ENCODE measurements at places on chromosomes 12 and 14.

DNA sequence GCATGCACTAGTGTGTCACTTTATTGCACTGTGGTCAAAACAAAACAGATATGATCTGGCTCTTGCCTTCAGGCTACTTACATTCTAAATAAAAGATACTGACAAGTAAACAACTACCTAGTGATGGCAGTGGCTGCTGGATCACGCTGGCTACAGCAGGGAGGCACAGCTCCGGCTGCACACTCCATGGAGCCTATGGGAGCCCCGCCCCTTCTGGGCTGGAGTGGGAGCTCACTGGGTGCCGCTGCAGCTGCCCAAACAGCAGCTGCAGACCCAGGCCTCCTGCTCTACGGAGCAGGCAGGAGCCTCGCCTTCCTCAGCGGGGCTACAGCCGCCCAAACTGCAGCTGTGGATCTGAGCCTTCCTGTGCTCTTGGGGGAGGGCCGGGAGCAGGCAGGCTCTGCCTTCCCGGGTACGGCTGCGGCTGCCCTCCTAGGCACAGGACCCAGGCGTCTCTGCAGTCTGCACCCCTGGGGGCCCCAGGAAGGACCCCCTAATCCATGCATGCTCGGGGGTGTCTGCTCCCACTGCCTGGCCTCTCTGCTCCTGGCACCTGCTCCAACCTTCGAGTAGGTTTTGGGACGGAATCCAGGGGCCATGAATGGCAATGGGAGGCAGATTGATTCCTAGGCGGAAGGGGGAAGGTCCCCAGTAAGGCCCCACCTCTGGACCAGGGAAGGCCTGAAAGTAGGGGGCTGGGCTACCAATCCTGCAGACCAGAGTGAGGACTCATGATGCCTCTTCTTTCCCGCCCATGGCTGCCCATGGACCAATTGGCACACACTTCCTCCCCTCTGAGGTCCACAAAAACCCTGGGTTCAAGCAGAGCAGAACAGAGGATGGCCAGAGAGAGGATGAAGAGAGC is 253.1 kb downstream of the ANO6 start:
- no peak for DNase-seq

- no peak for DNase-seq
Measured at GRCh38 chr12:128980623-128981022, 127.3 kb downstream of the GLT1D1 start.

GRCh38 chr12:90908465-90908864 is 46.5 kb downstream of the CCER1 start:
- DNase-seq, result no peak

DNA sequence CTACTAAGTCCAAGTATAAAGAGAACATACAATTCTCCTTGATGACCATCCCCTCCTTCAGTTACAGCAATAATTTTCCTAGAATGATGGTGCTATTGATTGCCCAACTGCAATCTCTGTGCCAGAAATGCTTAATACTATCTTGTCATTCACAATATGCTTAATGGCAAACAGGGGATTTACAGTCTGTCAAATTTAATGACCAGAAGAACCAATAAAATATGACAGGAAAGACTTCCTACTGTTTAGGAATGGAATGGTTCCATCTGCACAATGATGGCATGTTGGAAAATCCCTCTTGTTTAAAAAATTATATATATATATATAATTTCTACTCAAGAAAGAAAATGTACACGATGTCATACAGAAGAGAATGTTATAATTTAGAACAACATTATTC is 623.2 kb downstream of the CCER1 start:
- DNase-seq, result no peak

GRCh38 chr12:51874486-51874885 is 13.4 kb upstream of the ANKRD33 start:
- DNase-seq, result no peak

GRCh38 chr12:6459004-6459337 is 7.1 kb downstream of the TAPBPL start:
- DNase-seq, result no peak

DNA sequence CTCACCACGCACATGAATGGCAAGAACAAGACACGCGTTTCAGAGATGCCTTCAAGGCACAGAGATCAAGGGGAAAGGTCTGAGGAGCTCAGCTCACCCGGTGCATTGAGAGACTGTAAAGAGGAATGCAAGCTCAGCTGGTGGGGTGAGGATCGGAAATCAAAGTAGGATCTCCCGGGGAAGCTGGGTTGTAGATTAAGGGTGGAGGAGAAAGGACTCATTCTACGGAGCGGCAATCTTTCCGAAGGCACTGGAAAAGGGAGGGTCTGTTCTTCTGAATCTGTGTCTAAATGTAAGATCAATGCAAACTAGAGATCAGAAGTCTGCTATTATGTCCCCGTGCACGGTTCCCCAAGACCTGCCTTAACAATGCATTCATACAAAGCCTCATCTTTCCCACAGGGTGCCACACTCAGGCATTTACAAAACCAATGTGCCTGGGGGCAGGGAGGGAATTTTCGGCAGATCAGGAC is 41.6 kb upstream of the PYGL start:
- no peak for DNase-seq

GRCh38 chr14:103997391-103997790 is 55.1 kb upstream of the RD3L start:
- DNase-seq, result no peak

DNA sequence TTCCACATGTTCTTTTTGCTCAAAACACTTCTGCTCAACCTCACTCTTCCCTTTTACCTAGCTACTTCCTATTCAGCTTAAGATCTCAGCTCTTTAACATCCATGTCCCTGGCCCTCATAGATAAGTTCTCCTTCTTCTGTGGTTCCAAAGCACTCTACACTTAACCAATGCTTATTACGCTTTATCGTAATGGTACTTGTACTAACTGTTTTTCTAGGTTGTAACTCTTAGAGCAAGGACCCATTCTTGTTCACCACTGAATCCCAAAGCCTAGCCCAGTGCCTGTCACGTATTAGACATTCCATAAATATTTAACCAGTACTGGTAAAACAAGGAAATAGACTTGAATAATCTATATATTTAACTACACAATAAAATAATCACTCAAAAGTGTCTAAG is 5.3 kb downstream of the SLC41A2 start:
- DNase-seq, result no peak

GRCh38 chr12:103755425-103755824 is 85.6 kb downstream of the NT5DC3 start:
- DNase-seq, result no peak

DNA sequence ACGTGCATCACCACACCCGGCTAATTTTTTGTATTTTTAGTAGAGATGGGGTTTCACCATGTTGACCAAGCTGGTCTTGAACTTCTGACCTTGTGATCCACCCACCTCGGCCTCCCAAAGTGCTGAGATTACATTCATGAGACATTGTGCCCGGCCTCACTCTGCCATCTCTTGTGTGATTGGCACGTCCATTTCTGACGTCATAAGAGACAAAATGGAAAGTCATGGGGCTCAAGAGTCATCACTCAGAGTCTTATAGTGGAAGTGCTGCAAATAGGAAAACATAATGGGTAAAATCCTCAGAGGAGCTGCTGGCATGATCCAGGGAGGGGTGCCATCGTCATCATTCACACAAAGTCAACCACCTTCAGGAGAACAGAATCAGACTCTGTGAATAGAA is 54.2 kb upstream of the GPATCH2L start:
- no peak for DNase-seq

GRCh38 chr12:113658006-113658655 is 186.5 kb upstream of the LHX5 start:
- DNase-seq, result no peak

Data from hematopoietic multipotent progenitor cell (in vitro differentiated cells).